AG09319 (cell line): ENCODE measurements at places on chromosomes 11 and 22.

- DNase-seq = no peak
Observed at GRCh38 chr22:48595511-48595905, 1232.2 kb downstream of the BRD1 start.

- no peak for DNase-seq
Observed at GRCh38 chr11:6856871-6857270, 6.0 kb upstream of the OR10A2 start.

- DNase-seq = no peak
Observed at GRCh38 chr22:23380230-23380573, 199.9 kb downstream of the IGLL1 start.

DNA sequence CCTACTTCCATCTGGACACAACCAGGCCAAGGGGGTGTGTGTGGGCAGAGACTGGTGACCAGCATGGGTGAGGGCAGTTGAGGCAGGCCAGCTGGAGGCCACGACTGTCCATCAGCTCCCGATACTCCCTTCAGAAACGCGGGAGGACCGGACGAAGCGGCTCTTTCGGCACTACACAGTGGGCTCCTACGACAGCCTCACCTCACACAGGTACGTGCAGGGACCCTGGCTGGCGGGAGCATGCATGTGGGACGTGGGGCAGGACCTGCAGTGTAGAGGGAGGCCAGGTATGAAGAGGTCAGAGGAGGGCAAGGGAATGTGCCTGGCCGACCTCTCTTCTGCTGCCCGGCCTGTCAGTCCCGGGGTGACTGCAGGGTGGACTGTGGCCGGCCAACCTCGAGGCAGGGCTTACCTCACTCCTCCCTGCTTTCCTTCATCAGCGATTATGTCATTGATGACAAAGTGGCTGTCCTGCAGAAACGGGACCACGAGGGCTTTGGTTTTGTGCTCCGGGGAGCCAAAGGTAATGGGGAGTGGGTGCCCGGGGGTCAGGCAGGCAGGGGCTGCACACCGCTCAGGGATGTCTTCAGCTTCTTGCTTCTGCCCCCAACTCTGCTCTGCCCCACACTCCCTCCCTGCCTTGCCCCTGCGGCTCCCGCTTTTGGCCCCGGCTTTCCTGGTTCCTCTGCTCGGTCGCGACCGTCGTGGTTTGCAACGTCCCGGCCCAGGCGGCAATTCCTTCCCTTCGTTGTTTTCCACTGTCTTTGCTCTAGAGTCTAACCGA is 31.3 kb downstream of the SHANK3 start:
- no peak for DNase-seq

DNA sequence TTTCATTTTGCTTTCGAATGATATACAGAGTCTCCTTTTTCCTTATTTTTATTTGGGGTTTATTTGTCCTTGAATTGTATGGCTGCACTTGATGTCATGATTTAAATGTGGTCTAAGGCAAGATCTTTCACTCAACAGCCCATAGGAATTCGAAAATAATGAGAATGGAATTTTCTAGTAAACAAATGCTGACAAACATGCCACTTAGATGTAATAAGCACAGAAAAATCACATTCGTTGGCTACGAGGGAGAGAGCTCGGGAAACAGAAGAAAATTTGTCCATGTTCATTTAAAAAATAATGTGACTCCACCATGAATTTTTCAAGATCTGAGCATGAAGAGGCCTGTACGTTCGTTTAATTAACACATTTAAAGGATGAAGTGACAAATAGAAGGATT is 73.0 kb downstream of the BLID start:
- DNase-seq = no peak

GRCh38 chr11:35065566-35065965 is 73.4 kb upstream of the CD44 start:
- DNase-seq = no peak
